A673 (cell line): ENCODE measurements at places on chromosomes 3 and 15. TPM values are rescaled to one million over a fixed set of nuclear protein-coding genes. Genes with fewer than 3 reads are reported as not detected.
A peak's percentile ranks its signal among the peaks of the same experiment; 100 is the strongest.

GOLGA6L2 gene
- not detected in 2 replicates for total RNA-seq

DNA sequence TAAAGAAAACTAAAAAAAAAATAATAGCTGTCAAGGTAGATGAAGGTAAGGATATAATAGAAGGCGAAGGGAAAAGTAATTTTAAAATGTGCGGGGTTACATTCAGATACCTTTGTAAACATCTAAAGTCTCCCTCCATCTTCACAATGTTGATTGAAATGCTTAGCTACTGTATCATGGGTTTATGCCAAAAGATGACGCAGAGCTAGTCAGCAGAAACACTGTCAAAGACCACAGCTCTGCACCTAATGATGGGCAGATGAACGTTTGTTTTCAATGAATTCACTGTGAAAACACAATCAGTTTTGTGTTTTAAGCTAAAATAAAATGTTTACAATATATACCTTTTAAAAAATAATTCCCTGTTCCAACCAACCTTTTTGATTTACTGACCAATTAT is 61.2 kb downstream of the RFTN1 start:
- peaks cover 9% of the 10 kb centered on the region for H3K4me1 ChIP-seq
- peaks cover 27% of the 10 kb centered on the region for H3K27me3 ChIP-seq
- H3K36me3 ChIP-seq: no peaks in the 10 kb centered on the region
- no peak overlapping the region for H3K4me3 ChIP-seq

FAM227B gene
- total RNA-seq: 2.3 and 4.2 TPM in 2 replicates

ONECUT1 gene
- total RNA-seq: not detected in 2 replicates

TMEM207 gene
- total RNA-seq: not detected in 2 replicates

TMEM212 gene
- not detected in 2 replicates for total RNA-seq

ETFA gene
- 133 and 137 TPM in 2 replicates for total RNA-seq

TM2D3 gene
- 49.4 and 50.7 TPM in 2 replicates for total RNA-seq

WDR93 gene
- total RNA-seq: not detected in 2 replicates

- no peak overlapping the region for H3K27ac ChIP-seq
- no peak for DNase-seq
- H3K4me3 ChIP-seq: no peak overlapping the region
- H3K4me1 ChIP-seq: peaks cover 13% of the 10 kb centered on the region
Observed at GRCh38 chr3:29279286-29279685, 1.6 kb upstream of the RBMS3 start.

COMMD4 gene
- 109 and 126 TPM in 2 replicates for total RNA-seq

DNA sequence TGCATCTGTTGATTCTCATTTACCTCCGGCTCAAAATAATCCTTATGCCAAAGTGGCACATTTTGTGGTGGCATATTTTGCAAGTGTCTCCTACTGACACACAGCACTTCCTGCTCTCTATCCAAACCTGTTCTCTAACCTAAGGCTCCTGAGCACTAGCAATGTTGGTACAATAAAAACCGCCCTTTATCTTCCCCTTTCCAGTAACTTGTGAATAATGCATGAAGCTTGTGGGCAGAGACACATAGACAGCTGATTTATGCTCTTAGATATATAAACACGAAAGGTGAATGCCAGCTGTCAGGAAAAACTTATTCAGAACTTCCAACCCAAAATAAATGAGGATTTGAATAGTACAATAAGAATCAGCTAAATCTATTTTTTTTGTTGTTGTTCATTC is 34.6 kb upstream of the ARPIN start:
- no peaks in the 10 kb centered on the region for H3K4me1 ChIP-seq
- DNase-seq: no peak
- H3K4me3 ChIP-seq: no peak overlapping the region
- H3K36me3 ChIP-seq: no peaks in the 10 kb centered on the region
- H3K27ac ChIP-seq: no peak overlapping the region

OR4F6 gene
- not detected in 2 replicates for total RNA-seq

COL7A1 gene
- total RNA-seq: 16.4 and 24.8 TPM in 2 replicates

DNA sequence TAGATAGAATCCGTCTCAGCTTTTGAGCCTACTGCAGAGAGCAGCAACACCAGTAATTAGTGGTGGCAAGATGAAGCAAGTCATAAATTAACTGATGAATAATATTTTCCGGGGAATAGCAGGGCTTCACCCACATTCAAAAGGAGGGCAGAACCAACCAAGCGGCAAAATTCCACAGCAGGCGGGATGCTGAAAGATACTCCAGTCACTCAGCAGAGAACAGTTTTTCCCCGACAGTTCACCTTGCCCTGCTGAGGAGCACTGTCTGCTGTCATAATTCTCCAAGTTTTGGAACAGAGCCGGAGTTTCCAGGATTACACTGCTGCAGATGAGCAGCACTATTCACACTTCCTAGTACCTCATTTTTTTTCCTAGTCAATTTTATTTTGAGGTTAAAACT is 274.7 kb downstream of the CD47 start:
- H3K27ac ChIP-seq: no peak overlapping the region
- H3K4me1 ChIP-seq: peaks cover 8% of the 10 kb centered on the region
- no peak overlapping the region for H3K4me3 ChIP-seq

DNA sequence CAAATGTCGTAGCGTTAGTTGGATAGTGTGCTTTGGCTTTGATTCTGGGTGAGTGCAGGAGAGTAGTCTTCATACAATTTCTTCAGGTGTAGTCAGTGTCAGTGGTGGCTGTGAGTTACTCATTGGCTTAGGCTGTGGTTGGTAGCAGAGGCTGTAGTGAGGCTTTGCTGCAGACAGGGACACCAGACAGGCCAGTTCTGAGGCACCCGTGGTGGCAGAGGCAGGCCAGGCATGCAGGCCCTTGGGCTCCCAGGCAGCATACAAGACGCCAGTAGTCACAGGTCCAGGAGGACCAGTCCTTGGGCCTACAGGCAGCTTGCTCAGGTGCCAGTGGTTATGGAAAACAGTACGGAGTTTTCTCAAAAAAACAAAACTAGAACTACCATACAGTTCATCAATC is 61.3 kb downstream of the DMXL2 start:
- no peak overlapping the region for H3K27ac ChIP-seq
- no peak for DNase-seq
- no peaks in the 10 kb centered on the region for H3K4me1 ChIP-seq
- no peaks in the 10 kb centered on the region for H3K36me3 ChIP-seq

- H3K4me3 ChIP-seq: no peak overlapping the region
- no peak for DNase-seq
- H3K27ac ChIP-seq: no peak overlapping the region
- H3K4me1 ChIP-seq: no peaks in the 10 kb centered on the region
- no peaks in the 10 kb centered on the region for H3K27me3 ChIP-seq
- H3K36me3 ChIP-seq: no peaks in the 10 kb centered on the region
Observed at GRCh38 chr15:48433226-48433886, 102.1 kb downstream of the DUT start.

DNA sequence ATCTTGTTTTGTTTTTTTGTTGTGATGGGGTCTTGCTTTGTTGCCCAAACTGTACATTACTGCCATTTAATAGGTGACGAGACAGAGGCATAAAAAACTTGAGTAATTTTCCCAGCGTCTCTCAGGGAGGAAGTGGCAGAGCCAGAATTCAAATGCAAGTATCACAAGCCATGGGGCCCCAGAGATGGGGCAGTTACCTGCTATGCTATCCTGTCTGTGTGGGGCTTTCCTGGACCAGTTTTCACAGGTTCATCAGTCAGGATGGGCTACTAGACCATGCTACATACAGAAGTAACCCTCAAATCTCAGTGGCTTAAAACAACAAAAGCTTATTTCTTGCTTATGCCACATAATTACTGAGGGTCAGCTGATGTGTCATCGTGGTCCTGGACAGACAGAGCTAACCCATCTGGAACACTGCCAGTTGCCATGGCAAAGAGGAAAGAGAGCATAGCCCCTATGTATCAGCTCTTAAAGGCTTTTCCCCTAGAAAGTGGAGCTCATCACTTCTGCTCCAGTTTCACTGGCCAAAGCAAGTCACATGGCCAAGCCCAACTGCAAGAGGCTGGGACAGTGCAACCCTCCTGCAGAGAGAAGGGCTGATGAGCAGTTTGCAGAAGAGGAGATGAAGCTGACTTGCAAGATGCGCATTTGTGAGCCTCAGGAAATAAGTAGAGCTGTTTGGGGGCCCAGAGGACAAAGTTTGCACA is 31.7 kb upstream of the SYNM start:
- H3K4me1 ChIP-seq: no peaks in the 10 kb centered on the region
- no peaks in the 10 kb centered on the region for H3K27me3 ChIP-seq
- no peaks in the 10 kb centered on the region for H3K36me3 ChIP-seq

DNA sequence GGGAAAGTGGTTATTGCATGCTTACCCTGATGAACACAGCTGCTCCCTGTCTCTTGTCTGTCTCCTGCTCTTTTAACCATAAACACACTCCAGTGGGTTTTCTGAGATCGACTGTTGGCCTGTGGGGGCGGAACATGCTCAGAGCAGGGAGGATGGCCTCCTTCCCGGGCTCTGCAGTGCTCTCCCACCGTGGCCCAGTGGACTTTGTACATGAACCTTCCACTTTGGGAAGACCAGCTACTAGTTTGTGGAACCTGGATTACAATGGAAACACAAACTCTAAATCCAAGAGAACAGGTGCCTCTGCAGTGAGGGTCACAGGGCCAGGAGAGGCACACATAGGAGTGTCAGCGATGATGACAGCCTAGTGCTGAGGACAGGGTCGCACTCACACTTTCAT is 56.5 kb downstream of the KLF13 start:
- H3K36me3 ChIP-seq: no peaks in the 10 kb centered on the region
- no peak for DNase-seq
- H3K27ac ChIP-seq: no peak overlapping the region
- no peaks in the 10 kb centered on the region for H3K4me1 ChIP-seq

GRCh38 chr3:44424758-44425157 is 52.7 kb downstream of the ZNF445 start:
- H3K4me1 ChIP-seq: no peaks in the 10 kb centered on the region
- no peaks in the 10 kb centered on the region for H3K36me3 ChIP-seq
- no peak overlapping the region for H3K4me3 ChIP-seq
- H3K27ac ChIP-seq: no peak overlapping the region

CDHR4 gene
- 0.48 TPM in 1 of 2 replicates, not detected in the other for total RNA-seq

PLA2G4E gene
- total RNA-seq: not detected in 2 replicates

DNA sequence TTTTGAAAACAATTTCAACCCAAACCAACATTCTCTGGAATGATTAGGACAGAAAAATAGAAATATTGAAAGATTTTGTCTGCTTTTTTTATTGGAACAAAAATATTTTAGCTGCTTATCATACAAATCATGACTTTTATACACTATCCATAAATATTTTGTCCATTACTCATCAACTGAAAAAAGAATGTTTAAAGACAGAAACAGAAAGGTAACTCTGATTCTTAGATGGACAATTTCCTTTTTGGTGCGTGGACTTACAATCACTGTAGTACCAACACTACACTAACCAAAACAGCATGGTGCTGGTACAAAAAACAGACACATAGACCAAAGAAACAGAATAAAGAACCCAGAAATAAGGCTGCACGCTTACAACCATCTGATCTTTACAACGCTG is 582.8 kb upstream of the CCDC54 start:
- no peaks in the 10 kb centered on the region for H3K4me1 ChIP-seq
- no peak for DNase-seq
- no peak overlapping the region for H3K4me3 ChIP-seq
- H3K27me3 ChIP-seq: no peaks in the 10 kb centered on the region
- no peak overlapping the region for H3K27ac ChIP-seq

GRCh38 chr3:141360888-141361598 is 7.3 kb upstream of the ZBTB38 start:
- no peaks in the 10 kb centered on the region for H3K4me1 ChIP-seq
- H3K4me3 ChIP-seq: peak overlapping the region; percentile 15
- no peak overlapping the region for H3K27ac ChIP-seq

DNA sequence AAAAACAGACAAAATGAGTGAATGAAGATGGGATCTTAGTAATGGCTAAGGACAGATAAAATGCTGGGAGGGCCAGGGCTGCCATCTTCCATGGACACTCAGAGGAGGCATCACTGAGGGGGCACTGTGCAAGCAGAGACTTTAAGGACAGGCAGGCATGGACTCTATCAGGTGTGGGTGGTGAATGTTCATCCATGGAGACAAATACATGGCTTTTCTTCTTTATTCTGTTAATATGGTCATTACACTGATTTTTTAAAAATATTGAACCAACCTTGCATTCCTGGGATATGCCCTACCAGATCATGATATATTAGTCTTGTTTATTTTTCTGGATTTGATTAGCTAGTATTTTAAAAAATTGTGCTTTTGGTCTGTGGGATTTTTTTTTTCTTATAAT is 12.2 kb downstream of the NUP210 start:
- no peaks in the 10 kb centered on the region for H3K36me3 ChIP-seq
- DNase-seq: no peak
- H3K4me1 ChIP-seq: no peaks in the 10 kb centered on the region
- H3K4me3 ChIP-seq: no peak overlapping the region
- H3K27me3 ChIP-seq: no peaks in the 10 kb centered on the region

CLPX gene
- total RNA-seq: 60.2 and 64.4 TPM in 2 replicates

DNA sequence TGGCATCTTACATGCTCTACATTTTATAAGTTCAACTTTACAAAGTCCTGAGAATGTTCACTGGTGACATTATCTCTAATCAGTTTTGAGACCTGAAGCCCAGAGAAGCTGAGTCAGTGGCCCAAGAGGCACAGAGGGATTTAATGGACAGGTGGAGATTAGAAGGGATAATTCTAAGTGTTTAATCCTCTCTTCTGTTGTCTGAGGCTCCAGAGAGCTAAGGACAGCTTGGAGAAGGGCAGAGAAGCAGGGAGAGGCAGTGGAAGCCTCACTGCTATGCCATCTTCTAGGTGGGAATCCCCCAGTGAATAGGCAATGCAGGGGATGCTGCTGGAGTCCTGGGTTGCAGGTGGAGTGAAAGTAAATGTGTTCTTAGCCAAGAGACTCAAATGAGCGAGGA is 369.4 kb upstream of the SLCO3A1 start:
- no peak overlapping the region for H3K4me3 ChIP-seq
- H3K27ac ChIP-seq: no peak overlapping the region
- H3K27me3 ChIP-seq: no peaks in the 10 kb centered on the region
- peaks cover under 1% of the 10 kb centered on the region for H3K4me1 ChIP-seq
- H3K36me3 ChIP-seq: no peaks in the 10 kb centered on the region

DNA sequence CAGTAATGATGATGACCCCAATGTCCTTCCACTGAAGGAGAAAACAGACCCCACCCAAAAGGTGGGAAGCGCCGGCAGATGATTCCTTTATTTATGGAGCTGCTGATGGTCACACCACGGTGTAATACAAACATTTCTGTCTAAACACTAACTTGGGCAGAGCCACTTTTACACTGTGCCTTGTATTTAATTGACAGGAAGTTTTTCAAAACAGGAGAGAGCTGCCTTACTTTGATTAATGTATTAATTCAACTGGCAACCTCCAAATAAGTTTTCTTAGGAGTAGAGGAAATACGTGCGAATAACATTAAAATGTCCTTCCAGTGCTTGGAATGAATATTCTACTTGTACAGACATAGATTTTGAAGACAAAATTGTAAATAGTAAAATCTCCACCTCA is 70.4 kb downstream of the WWTR1 start:
- H3K4me3 ChIP-seq: no peak overlapping the region
- no peak for DNase-seq
- no peaks in the 10 kb centered on the region for H3K36me3 ChIP-seq
- H3K27me3 ChIP-seq: no peaks in the 10 kb centered on the region
- H3K27ac ChIP-seq: peak overlapping the region; percentile 90
